Esophagus squamous epithelium (tissue), 5 donors: ENCODE measurements at places on chromosomes 6 and 20.

DNA sequence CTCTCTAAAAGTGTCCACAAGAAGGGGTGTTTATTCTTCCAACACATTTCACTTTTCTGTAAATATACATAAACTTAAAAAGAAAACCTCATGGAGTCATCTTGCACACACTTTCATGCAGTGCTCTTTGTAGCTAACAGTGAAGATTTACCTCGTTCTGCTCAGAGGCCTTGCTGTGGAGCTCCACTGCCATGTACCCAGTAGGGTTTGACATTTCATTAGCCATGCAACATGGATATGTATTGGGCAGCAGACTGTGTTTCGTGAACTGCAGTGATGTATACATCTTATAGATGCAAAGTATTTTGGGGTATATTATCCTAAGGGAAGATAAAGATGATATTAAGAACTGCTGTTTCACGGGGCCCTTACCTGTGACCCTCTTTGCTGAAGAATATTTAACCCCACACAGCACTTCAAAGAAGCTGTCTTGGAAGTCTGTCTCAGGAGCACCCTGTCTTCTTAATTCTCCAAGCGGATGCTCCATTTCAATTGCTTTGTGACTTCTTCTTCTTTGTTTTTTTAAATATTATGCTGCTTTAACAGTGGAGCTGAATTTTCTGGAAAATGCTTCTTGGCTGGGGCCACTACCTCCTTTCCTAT, 17.9 kb downstream of the IRF4 start:
- DNase-seq = no peak

- no peak for DNase-seq
Observed at GRCh38 chr6:47414423-47415167, 63.0 kb upstream of the CD2AP start.

DNA sequence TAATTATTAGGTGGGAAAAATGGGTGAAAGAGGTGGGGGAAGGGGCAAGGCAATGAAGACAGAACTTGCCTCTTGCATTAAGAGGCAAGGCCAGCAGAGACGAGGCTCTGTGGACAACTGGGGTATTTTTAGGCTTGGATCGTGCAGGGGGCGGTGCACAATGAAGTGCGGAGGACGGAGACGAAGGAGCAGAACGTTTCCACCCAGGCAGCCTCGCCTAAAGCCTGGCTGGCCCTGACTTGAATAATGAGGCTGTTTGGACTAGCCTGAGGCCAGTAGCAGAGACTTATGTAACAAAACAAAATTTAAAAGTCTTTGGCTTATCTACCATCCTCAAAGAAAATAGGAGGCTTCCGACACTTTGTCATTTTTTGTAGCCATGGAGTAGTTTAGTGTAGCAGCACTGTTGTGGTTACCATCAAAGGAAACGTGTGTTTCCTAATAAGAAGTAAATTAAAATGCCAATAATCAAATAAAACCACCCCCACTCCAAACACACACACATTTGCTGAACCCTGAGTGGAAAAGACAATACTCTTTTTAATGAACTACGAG, 370.0 kb upstream of the CNR1 start:
- no peak for DNase-seq

DNA sequence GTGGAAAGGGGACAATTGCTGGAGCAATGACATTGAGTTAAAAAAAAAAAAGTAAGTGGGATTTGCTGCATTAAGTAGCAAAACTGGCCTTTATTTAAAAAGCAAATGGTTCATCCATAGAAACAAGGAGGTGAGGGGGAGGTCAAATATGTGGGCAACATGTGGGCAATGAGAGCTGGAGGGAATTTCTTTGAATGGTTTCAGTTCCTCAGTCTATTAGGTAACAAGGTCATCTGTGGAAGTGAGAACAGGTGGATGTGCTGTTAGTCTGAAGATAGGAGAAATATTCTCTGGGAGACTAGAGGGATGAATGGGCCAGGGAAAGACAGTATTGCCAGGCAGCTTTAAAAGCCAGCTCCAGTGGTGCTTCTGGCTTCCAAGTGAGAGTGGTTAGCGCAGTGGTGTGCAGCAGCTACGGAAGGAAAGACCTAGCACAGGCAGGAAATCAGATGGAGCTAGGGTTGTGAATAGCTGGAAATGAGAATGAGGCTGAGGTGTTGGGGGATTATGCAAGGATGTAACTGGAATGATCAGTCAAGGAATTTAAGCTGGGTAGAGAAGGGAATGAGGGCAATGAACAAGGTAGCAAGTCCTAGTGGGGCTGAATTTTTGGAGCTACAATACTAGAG, 727.6 kb downstream of the PTPRT start:
- no peak for DNase-seq

GRCh38 chr6:123564361-123564760, 72.4 kb downstream of the TRDN start:
- no peak for DNase-seq

- no peak for DNase-seq
Observed at GRCh38 chr20:54456423-54456822, 19.0 kb upstream of the DOK5 start.

GRCh38 chr20:22525821-22526220, 58.6 kb downstream of the FOXA2 start:
- no peak for DNase-seq

- DNase-seq = no peak
Observed at GRCh38 chr20:8155812-8156211, 23.7 kb downstream of the PLCB1 start.
